ENCODE measurements at places on chromosomes 12 and 14. TPM values are rescaled to one million over a fixed set of nuclear protein-coding genes. Genes with fewer than 3 reads are reported as not detected.
A peak's percentile ranks its signal among the peaks of the same experiment; 100 is the strongest.

The KRT80 gene
- total RNA-seq, result 30.1 TPM

The CCDC175 gene
- not detected for total RNA-seq

The BCL2L2 gene
- 49.9 TPM for total RNA-seq

The SART3 gene
- 35.1 TPM for total RNA-seq

The KCNC2 gene
- total RNA-seq, result not detected

The POTEM gene
- total RNA-seq, result not detected

The LRTM2 gene
- not detected for total RNA-seq

- H3K27ac ChIP-seq, result no peak overlapping the region
- peaks cover 20% of the 10 kb centered on the region for H3K27me3 ChIP-seq
- no peaks in the 10 kb centered on the region for H3K36me3 ChIP-seq
- no peak for DNase-seq
- no peaks in the 10 kb centered on the region for H3K4me1 ChIP-seq
Observed at GRCh38 chr12:20366776-20367409, 1.4 kb upstream of the PDE3A start.

GRCh38 chr14:23550812-23551265, 726 bp downstream of the ZFHX2 start:
- H3K36me3 ChIP-seq, result no peaks in the 10 kb centered on the region
- no peaks in the 10 kb centered on the region for H3K27me3 ChIP-seq
- peak overlapping the region; percentile 47 for H3K4me3 ChIP-seq
- peak overlapping the region; percentile 63 for H3K27ac ChIP-seq

GRCh38 chr12:125187148-125187745, 122.0 kb downstream of the AACS start:
- H3K4me1 ChIP-seq, result peaks cover 15% of the 10 kb centered on the region
- no peak overlapping the region for H3K4me3 ChIP-seq
- H3K27me3 ChIP-seq, result peaks cover 64% of the 10 kb centered on the region

- DNase-seq, result no peak
- H3K27ac ChIP-seq, result no peak overlapping the region
- H3K4me1 ChIP-seq, result no peaks in the 10 kb centered on the region
- no peaks in the 10 kb centered on the region for H3K27me3 ChIP-seq
- H3K36me3 ChIP-seq, result no peaks in the 10 kb centered on the region
- H3K4me3 ChIP-seq, result no peak overlapping the region
Observed at GRCh38 chr14:79836577-79836976, 374.7 kb downstream of the DIO2 start.

DNA sequence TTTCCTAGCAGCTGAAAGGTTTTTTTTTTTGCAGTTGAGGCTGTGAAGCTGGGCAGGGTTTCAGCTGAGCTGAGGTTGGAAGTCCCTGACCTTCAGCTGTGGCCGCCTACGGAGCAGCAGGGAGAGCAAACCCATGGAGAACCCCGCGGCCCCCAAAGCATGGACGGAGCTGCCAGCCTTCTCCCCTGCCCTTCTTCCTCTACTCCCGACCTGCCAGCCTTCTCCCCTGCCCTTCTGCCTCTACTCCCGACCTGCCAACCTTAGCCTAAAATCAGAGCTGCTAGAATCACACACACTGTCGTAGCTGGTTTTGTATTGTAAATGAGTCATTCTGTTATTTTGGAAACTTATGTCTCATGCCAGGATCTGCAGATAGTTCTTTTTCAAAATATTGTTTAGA, 74.6 kb downstream of the PPP2R5C start:
- no peaks in the 10 kb centered on the region for H3K27me3 ChIP-seq
- no peaks in the 10 kb centered on the region for H3K36me3 ChIP-seq
- H3K27ac ChIP-seq, result no peak overlapping the region
- DNase-seq, result no peak

DNA sequence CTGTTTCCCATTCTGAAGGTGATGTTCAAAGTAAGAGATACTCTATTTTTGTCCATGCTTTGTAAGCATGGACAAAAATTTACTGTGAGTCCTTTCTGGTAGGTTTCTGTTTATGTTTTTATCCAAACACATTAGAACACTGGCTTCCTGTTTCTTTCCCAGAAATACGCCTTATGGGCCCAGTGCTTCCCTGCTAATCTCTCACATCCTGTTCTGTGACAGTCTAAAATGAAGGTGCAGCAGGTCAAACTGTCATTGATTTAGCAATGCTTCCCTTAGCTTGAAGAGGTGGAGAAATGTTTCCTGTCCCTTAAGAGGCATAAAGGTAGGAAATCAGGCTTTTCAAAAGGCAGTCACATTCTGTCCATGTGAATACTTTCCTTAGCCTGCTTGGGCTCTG, 305.6 kb downstream of the RPS29 start:
- DNase-seq, result no peak
- H3K27me3 ChIP-seq, result no peaks in the 10 kb centered on the region
- H3K36me3 ChIP-seq, result no peaks in the 10 kb centered on the region
- H3K27ac ChIP-seq, result no peak overlapping the region
- no peak overlapping the region for H3K4me3 ChIP-seq
- H3K4me1 ChIP-seq, result no peaks in the 10 kb centered on the region

DNA sequence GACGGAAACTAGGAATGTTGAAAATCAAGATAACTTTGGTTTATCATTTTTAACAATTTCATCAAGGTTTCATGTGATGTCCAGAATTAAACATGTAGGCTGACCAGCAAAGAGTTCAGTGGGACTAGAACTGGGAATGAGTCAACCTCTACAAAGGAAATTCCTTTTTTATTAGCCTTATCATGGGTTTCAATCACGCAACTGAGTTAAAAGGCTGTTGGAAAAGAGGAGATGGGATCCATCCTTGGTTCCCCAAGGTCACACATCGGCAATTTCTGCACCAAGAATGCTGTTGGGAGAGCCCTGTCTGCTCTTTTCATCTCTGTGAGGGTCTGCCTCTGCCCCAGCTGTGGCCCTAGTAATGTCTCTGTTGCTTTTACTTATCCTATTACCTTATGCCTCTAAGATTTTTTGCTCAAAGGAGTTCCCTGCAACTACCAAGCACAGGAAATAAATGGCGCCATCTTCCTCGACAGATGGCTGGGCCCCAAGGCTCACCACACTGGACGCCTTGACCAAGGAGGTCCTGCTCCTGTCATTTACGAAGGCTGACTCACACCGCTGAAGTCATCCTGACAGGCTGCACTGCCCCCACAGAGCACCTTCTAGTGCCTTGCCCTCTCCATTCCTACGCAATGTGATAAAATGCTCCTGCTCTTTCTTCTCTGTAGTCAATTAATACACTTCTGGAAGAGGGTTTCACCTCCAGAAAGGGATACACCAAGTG, 367.4 kb downstream of the GXYLT1 start:
- no peaks in the 10 kb centered on the region for H3K36me3 ChIP-seq
- H3K4me1 ChIP-seq, result no peaks in the 10 kb centered on the region
- no peak for DNase-seq
- H3K27me3 ChIP-seq, result no peaks in the 10 kb centered on the region
- no peak overlapping the region for H3K27ac ChIP-seq

GRCh38 chr14:36215217-36215598, 38.7 kb upstream of the PTCSC3 start:
- no peak for DNase-seq
- H3K4me3 ChIP-seq, result peak overlapping the region; percentile 17
- no peaks in the 10 kb centered on the region for H3K4me1 ChIP-seq

- no peak for DNase-seq
- no peaks in the 10 kb centered on the region for H3K4me1 ChIP-seq
- no peak overlapping the region for H3K27ac ChIP-seq
- H3K36me3 ChIP-seq, result no peaks in the 10 kb centered on the region
- H3K4me3 ChIP-seq, result no peak overlapping the region
- no peaks in the 10 kb centered on the region for H3K27me3 ChIP-seq
Observed at GRCh38 chr12:112297188-112297587, 85.0 kb downstream of the HECTD4 start.

DNA sequence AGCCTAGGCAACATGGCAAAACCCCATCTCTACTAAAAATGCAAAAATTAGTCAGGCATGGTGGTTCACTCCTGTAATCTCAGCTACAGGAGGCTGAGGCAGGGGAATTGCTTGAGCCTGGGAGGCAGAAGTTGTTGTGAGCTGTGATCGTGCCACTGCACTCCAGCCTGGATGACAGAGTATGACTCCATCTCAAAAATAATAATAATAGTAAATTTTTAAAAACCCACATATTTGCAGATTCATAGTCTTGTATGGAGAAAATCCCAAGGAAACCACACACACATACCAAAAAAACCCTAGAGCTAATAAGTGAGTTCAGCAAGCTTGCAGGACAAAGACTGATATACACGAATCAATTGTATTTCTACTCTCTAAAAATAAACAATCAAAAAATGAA, 19.0 kb upstream of the MTHFD1 start:
- H3K27ac ChIP-seq, result no peak overlapping the region
- no peaks in the 10 kb centered on the region for H3K4me1 ChIP-seq
- no peaks in the 10 kb centered on the region for H3K36me3 ChIP-seq
- H3K27me3 ChIP-seq, result no peaks in the 10 kb centered on the region

DNA sequence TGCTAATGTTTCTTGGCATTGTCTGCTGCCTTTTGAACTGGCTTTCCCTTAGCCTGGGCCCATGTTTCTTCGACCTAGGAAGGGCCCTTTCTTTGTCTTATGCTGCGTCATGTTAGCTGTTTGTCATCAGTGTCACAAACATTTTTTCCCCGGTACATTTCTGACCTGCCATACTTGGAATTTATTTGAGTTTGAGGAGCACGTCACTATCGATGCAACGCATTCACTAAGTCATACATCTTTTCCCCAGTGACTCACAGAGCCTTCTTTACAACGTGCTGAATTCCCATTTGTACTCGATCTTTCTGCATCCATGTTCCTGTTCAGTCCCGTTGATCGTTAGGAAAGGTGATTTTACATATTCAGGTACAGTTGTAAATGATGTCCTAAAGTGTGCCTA, 56.2 kb upstream of the MMP17 start:
- no peak for DNase-seq
- H3K36me3 ChIP-seq, result no peaks in the 10 kb centered on the region
- no peak overlapping the region for H3K4me3 ChIP-seq
- no peaks in the 10 kb centered on the region for H3K27me3 ChIP-seq
- H3K27ac ChIP-seq, result no peak overlapping the region

DNA sequence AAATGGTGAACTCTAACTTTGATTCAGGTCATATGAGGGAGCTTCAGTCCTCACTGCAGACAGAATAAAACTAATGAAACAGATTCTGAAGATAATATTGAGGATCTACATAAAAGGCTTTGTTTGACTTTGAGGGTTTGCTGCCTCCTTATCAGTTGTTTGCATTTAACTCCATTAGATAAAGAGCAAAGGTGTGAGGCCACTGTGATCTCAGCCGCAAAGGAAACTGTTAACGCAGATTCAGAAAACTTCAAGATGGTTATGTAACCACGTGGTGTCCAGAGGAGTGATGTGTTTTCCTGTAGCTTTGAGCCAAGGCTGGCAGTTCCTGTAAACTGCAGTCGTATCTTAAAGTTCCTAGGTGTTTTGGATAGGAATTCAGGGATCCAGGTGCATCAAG, 67.8 kb downstream of the METTL25 start:
- H3K27me3 ChIP-seq, result no peaks in the 10 kb centered on the region
- no peak overlapping the region for H3K27ac ChIP-seq
- H3K4me1 ChIP-seq, result no peaks in the 10 kb centered on the region
- no peak overlapping the region for H3K4me3 ChIP-seq
- no peaks in the 10 kb centered on the region for H3K36me3 ChIP-seq

DNA sequence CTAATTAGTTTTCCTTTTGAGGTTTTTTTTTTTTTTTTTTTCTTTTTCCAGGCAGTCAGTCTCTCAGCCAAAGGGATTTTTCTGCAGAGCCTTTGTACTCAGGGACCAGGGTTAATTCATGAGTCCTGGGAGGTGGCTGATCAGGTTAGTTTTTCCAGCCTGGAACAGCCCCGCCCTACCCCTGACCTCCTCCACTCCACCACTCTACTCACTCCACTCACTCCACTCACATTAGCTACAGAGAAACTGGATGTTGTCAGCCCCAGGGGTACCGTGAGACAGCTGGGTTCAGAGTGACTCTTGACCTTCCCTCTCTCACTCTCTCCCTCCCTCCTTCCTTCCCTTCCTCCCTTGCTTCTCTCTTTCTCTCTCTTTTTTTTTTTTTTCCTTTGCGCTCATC, 161.0 kb downstream of the CRADD start:
- no peaks in the 10 kb centered on the region for H3K4me1 ChIP-seq
- no peak overlapping the region for H3K4me3 ChIP-seq
- no peaks in the 10 kb centered on the region for H3K27me3 ChIP-seq
- H3K36me3 ChIP-seq, result no peaks in the 10 kb centered on the region

- no peak for DNase-seq
- no peaks in the 10 kb centered on the region for H3K27me3 ChIP-seq
- H3K4me3 ChIP-seq, result no peak overlapping the region
- H3K27ac ChIP-seq, result no peak overlapping the region
- H3K36me3 ChIP-seq, result no peaks in the 10 kb centered on the region
Observed at GRCh38 chr12:10075451-10075850, 23.3 kb downstream of the CLEC1A start.

DNA sequence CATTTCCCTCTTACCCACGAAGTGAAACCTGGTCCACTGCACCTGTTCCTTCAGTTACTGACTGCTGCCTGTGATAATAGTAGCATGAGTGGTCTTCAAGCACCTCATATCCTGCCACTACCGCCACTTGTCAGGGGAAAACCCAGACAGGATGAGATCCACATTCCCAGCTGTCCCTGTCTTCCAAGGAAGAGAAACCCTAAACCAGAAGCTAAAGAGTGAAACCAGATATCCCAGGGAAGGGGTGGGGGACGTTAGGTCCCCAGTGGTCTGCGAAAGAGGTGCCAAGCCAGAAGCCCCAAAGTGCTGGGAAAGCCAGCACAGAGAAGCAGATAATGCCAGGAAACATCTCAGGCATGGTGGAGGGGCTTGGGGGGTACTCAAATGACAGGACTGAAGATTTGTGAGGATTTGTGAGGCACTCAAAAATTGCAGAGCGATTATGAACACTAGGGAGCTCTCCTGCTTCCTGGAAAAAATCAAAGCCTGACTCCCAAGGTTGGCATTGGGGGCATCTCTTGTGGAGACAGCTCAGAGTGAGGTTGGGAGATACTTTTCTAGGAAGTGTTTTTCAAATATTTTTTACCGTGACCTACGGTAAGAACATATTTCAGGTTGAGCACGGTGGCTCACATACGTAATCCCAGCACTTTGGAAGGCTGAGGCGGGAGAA, 77.9 kb downstream of the TMEM30B start:
- H3K4me3 ChIP-seq, result no peak overlapping the region
- no peak overlapping the region for H3K27ac ChIP-seq
- peaks cover 35% of the 10 kb centered on the region for H3K27me3 ChIP-seq
- no peaks in the 10 kb centered on the region for H3K4me1 ChIP-seq
- DNase-seq, result no peak

DNA sequence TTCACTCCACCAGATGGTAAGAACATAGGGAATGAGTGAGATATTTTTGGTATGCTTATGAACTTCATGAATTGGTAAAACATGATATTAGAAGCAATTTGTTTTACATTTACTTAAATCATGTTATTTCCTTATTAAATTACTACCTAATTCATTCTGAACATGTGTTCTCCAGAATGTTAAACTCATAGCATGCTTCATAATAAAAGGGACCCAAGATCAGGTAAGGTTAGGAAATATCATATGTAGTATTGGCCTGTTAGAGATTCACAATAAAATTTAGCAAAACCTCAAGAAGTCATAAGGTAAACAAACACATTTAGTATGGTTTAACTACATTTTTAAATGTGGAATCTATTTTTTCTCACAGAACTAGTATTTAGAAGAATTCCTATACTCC, 28.2 kb downstream of the PTPRQ start:
- no peak overlapping the region for H3K27ac ChIP-seq
- H3K4me3 ChIP-seq, result no peak overlapping the region
- no peak for DNase-seq
- no peaks in the 10 kb centered on the region for H3K27me3 ChIP-seq
